Kidney tubule cell (primary cell): ENCODE measurements at places on chromosomes 7 and 10.

GRCh38 chr10:10043083-10043482 is 974.6 kb upstream of the CELF2 start:
- no peak for DNase-seq

DNA sequence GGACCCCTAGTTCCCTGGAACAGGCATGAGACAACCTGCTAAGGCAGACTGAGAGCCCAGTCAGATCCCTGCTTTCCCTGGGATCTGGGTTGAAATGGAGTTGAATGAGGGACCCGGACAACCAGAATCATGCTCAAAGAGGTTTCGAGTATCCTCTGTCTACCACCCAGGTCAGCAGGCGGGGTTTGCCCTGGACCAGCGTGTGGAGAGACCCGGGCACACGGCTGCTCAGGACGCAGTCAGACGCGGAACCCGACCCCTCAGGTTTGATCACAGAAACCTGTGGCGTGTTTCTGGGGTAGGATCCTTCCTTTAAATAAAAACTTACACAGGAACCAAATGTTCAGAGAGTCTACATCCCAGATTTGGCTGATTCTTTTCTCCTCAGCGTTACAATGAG is 330.6 kb downstream of the PTPRN2 start:
- DNase-seq = no peak

DNA sequence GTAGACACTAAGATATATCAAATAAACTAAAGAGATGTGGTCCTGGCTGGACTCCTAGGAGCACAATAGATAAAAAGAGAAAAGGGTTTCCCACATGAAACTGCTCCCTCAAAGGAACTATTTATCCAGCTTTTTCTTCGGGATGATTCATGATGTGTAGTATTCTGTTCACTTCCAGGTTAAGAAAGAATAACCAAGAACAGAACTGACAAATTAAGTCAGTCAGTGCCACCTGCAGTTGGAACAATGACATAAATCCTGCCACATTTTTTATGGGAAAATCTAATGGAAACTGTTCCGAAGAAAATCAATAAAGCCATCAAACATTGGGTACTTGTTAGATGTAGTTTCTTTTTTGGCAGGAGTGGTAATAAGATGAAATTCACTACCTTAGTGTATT is 87.1 kb downstream of the POLR1F start:
- DNase-seq = peak; percentile 3

- DNase-seq = peak; percentile 76
These were observed 5.4 kb upstream of the ZFYVE27 start for GRCh38 chr10:97731346-97732051.

GRCh38 chr10:69457771-69458237 is 6.5 kb downstream of the TSPAN15 start:
- DNase-seq = peak; percentile 52

DNA sequence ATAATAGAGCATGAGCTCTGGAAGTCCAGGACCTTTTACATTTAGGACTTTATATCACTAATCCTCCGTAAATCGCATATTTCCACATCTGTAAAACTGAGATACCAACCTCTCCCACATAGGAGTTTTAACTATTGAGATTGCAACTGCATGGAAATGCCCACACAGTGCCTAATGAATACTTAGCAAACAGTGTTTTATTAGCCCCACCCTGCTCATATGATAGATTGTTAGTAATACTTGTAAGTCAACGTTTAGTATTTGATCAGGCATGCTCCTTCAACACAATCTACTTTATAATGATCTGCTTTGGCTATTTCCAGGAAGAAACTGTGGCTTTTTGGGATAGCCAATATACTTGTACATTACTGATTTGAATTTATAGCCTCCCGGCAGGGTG is 8.5 kb downstream of the PDZD8 start:
- no peak for DNase-seq

GRCh38 chr7:100367676-100368613 is 5.3 kb upstream of the PILRA start:
- DNase-seq = no peak

- no peak for DNase-seq
These were observed 89.2 kb downstream of the MACC1 start for GRCh38 chr7:20128001-20128400.
